ENCODE measurements at places on chromosomes 6 and 20.
A peak's percentile ranks its signal among the peaks of the same experiment; 100 is the strongest.

DNA sequence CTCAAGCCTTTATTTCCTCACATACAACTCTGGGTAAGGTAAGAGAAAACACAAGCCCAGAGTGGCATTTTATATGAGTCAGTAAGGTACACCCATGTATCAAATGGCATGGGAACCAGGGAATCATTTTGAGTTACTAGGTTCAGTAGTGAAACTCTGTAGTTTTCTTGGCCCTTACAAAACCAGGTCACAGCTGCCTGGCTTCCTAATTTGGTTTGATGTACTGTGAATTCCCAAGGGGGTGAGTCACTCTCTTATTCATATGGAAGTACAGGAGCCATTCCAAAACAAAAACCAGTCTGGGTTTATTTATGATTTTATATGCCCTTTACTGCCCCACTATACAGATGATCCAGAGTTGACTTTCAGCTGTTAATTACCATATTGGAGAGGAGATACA, 70.7 kb downstream of the PDE7B start:
- DNase-seq = peak; percentile 17

- no peak for DNase-seq
Measured at GRCh38 chr20:7980332-7981046, 39.1 kb downstream of the TMX4 start.

DNA sequence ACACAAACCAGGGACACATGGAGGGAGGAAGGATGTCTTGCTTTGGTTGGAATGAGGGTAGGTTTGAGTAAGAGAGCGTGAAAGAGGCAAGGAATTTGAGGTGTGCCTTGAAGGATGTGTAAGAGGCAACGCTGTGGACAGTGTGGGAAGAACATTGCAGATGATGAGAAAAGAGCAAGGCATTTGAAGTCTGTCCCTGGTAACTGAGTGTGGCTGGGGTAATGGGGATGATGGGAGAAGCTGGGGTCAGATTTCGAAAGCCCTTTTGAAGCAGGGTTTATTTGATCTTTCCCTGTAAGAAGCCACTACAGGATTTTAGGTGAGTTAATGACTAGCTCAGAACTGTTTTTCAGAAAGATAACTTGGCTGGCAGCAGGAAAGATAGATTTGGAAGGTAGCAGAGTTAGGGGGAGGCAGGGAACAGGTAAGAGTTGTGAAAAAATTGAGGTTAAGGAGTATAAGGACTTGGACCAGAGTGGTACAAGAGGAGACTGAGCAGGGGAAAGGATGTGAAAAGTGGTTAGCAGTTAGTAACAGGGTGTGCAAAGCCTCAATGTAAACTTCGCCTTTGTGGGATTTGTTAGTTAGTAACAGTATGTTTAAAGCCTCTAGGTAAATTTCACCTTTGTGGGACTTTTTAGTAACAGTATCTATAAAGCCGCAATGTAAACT, 17.7 kb downstream of the UTRN start:
- DNase-seq = no peak

DNA sequence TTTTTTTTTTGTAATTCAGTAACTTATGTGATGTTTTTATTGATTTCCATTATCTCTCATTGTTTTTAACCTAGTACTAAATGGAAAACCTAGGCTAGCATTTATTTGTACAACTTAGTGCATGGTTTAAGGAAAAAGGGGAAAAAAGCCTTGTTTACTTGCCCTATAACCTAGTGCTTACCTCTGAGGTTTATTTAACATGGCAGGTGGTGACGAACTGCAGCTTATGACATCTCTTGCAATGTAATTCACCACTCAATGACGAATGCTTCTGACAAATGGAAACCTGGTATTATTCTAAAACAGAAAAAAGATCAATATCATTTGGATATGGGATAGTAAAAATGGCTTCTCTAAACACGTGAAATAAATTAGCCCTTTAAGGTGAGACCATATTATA, 618.6 kb upstream of the FLRT3 start:
- DNase-seq = no peak

- DNase-seq = no peak
Measured at GRCh38 chr6:138215093-138215782, 3.1 kb downstream of the PBOV1 start.

DNA sequence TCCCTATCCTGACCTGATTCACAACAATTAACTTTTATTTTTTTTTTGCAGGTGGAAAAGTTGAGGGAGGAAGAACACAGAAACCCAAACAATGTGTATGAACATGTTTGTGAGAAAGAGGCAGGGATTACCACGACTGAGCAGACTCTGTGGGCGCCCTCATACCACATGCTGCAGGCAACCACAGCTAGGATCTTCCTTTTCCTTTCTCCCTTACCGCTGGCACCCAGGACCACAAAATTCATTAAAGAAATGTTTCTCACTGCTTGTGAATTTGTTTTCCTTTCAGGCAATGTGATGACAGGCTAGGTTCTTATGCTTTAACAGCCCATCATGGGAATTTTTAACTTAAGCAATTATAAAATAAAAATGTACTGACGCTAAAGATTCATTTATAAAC, 287.1 kb downstream of the GMDS start:
- no peak for DNase-seq

DNA sequence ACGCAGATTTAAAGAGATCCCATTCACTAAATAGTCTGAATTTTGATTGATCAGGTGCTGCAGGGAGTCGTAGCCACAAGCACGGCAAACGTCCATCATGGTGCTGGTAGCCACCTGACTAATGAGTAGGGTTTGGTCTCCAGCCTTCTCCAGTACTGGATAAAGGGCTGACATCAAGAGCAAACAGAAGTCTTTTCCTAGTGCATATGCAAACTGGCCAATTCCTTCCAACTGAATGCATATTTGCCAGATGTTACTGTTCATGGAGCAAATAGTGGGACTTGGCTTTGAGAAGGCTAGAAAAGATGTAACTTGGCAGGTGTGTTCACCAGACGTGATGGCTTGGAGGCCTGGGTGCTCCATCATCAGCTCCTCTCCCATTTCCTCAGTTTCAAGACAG, 21.6 kb downstream of the TTI1 start:
- no peak for DNase-seq

DNA sequence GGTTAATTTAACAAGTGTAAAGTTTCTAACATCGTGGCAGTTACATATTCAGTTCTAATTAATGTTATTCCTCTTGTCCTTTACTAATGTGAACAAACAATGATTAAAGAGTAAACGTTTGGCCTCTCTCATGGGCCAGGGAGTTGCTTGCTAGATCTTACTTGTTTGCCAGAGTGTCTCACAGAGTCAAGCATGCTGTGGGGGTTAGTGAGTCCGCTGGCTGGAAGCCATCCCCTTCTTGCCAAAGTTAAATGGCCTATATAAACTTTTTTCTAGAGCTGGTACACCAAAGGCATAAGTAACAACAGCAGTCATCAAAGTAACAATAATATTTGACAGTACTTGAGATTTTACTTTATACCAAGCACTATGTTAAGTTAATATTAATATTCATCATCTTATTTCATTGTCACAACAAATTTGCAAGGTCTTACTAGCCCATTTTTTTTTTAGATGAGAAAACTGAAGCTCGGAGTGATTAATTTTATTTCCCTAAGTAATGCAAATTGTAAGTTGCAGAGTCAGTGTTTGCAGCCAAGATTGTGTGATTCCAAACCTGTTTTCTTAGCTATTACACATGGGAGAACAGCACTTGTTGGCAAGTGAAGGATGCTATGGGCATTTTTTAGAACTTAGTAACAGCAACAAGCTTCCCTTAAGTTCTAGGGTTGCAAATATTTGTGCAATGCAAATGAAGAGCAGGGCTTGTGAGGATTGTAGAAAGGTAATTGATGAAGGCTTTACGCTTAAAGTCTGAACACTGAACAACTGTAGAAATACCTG, 224.5 kb downstream of the RFPL4B start:
- DNase-seq = no peak

- no peak for DNase-seq
Measured at GRCh38 chr20:1720845-1721475, 63.4 kb upstream of the SIRPG start.

GRCh38 chr20:2022163-2022562, 28.3 kb upstream of the PDYN start:
- no peak for DNase-seq

DNA sequence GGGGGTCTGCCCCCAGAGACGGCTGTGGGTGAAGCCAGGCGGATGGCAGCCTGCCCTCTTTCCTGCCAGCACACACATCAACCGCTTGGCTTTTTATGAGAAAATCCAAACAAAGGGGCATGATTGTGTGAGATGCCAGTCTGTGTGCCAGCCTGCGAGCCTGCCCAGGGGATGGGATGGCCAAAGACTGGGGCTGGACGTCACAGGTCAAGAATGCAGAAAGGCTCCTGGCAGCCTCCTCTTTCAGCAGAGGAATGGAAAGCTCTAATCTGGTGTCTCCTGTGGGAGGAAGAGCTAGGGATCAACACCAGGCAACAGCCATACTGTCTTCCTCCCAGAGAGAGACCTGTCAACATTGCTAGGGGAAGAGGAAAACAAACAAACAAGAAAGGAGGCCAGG, 15.8 kb downstream of the TUBB2B start:
- peak; percentile 73 for DNase-seq

GRCh38 chr6:168149015-168149414, 70.0 kb upstream of the FRMD1 start:
- DNase-seq = no peak

GRCh38 chr20:4341804-4342485, 326.6 kb upstream of the RNF24 start:
- DNase-seq = no peak

DNA sequence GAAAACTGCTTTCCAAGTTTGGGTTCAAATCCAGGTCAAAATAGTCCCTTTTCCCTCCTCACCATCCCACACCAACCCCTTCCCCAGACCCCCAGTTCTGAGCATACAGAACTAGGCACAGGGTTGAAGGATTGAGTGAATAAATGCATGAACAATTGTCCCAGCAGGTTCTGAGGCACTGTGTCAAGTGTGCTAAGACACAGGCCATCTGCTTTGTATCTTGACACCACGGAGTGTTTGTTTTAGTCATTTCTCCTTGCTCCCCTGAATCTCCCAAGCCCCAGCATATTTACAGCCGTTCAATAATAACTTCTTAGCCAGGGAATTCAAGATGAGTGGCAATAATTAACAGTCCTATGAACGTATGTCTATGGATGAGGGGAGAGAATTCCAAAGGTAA, 102.8 kb upstream of the JARID2 start:
- DNase-seq = no peak

DNA sequence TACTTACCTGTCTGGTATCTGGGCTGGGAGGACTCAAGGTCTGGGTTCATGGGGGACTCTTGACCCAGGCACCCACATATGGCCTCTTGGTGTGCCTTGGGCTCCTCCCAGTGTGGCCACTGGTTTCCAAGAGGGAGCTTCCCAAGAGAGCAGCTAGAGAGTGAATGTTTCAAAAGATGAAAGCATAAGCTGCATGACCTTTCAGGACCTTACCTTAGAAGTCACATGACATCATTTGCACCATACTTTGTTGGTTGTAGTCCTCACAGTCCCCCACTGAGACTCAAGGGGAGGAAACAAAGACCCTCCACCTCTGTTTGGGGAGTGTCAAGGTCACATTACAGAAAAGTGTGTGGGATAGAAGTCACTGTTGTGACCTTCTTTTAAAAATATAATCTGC, 13.9 kb downstream of the ACTR5 start:
- no peak for DNase-seq

GRCh38 chr6:109082188-109082577, 12.5 kb downstream of the SESN1 start:
- no peak for DNase-seq

GRCh38 chr6:65248101-65248610, 458.9 kb downstream of the EYS start:
- DNase-seq = no peak

DNA sequence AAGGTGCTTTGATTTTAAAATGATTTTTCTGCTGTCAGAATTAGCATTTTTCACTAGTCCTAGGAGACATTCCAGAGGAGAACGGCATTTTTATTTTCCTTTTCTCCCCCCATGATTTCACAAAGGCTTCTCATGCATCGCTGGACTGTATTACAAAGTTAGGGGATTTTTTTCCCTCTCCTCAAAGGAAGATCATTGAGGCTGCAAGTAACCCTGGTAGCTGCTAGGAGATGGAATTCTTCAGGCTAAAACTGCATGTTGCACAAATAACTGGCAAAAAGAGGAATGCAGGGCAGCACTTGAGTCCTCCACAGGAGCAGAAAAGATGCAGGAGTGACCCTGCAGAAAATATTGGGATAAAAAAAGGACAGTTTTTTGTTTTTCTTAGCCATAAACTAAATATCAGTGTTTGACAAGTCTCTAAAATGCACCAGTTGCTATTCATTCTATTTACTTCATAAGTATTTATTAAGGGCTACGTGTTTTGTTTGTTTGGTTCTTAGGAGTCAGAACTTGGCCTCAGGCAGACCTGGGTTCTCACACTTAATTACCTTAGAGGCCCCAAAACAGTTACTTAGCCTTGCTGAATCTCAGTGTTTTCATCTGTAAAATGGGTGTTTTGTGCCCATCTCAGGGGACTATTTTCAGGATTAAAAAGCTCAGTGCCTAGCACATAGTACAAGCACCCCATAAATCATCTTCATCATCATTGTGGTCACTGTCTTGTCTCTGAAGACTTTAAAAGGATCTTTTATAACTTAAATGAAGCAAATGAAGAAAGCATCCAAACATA, 144.5 kb upstream of the ID4 start:
- DNase-seq = no peak

GRCh38 chr20:39878320-39878719, 810.7 kb downstream of the MAFB start:
- DNase-seq = no peak

DNA sequence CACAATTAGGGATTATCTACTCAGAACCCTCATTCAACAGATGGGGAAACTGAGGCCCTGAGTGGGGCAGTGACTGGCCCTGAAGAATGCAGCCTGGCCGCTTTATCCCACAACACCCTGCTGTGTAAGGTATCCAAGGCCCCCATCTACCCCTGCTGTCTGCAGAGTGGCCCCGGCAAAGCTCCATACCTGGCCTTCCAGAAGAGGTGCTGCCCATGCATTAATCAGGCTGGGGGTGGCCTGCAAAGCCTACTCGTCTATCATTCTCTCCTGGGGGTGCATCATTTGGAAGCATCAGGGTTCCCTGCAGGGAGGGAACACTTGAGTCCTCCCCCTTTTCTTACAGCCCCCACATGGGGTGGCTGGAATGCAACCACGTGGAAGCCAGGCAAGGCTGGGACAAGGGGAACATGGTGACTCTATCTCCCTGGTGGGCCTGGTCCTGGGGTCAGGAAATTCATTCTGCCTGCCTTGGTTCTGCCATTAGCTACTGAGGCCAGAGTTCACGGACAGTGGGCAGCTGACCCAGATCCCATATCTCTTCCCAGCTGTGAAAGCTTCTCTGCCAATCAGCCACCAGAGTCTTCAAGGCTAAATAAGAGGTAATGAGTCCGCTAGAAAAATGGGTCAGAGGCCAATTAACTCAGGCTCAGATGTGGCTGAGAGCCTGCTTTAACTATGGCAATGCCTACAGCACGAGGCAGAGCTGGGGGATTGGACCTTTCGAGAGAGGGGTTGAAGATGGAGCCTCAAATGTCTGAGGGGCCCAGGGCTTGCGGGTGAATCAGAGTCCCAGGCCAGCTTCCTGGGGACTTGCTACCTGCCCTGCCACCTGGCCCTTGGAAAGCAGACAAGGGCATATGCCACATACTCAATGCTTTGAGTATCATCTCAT, 72.3 kb upstream of the TOX2 start:
- no peak for DNase-seq

- DNase-seq = no peak
Measured at GRCh38 chr6:11480541-11480940, 57.0 kb upstream of the TMEM170B start.

GRCh38 chr6:91271807-91272206, 684.9 kb upstream of the MAP3K7 start:
- no peak for DNase-seq
